ENCODE measurements at places on chromosomes 1 and 21.

GRCh38 chr1:24420547-24420946 is 4.9 kb downstream of the NIPAL3 start:
- no peak for DNase-seq

GRCh38 chr1:1431845-1432273 is 3.6 kb upstream of the VWA1 start:
- no peak for DNase-seq

GRCh38 chr1:212355230-212355969 is 59.3 kb downstream of the PACC1 start:
- DNase-seq, result no peak

DNA sequence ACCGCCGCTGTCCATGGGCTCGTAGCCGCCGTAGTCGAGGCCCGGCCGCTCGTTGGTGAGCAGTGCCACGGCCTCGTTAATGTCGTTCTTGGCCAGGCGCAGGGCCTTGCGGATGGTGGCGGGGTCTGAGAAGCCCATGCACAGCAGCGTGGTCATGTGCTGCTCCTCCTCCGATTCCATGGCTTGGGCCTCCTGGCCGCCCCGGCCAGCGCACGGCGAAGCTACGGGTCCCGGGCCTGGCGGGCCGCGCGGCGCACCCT is 300 bp downstream of the USP24 start:
- DNase-seq, result peak; percentile 26

DNA sequence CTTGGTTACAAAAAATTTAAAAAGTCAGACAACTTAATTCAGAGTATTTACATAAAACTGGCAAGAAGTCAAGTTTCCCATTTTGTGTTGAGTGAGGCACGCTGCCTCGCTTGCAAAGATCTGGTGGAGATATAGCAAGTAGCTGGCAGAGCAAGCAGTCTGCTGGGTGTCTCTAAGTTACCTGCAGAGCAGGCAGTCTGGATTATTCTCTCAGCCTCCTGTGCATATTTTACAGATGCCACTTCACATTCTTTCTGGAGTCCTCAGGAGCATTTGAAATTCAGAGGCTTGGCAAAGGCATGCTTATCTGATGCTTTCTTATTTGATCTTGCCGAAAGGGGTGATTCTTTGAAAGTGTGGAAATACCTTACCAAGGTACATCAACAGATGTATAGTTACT is 640.4 kb upstream of the ADGRL4 start:
- DNase-seq, result no peak

GRCh38 chr1:108808438-108808837 is 48.5 kb downstream of the AKNAD1 start:
- DNase-seq, result no peak

DNA sequence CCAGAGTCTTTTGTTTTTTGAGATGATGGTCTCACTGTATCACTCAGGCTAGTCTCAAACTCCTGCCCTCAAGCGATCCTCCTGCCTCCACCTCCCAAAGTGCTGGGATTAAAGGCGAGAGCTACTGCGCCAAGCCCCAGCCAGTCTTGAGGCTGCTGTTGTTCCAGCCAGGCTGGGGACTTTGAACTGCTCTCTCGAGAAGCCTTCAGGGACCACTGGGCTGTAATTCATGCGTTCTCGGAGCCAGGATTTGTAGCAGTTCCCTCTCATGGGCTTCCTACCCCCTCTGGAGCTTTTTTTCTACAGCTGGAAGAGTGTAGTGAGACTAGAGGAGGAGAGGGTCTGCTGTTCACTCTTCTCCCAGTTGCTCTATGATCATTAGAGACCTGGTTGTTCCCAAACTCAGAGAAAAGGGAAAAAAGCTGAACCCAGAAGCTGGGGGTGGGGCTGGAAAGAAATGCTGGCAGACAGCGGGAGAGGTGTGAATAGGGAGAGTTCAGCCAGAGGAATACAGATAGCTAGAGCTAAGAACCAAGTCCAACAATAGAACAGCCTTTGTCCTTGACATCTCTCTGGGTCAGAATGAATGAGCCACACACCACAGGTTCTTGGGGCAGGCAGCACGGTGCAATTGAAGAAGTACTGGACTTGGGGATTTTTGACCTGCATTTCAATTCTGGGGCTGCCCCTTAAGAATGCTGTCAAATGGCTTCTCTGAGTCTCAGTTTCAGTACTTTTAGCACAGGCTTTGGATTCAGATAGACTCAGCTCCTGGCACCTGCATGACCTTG is 13.2 kb upstream of the SLC41A1 start:
- no peak for DNase-seq

DNA sequence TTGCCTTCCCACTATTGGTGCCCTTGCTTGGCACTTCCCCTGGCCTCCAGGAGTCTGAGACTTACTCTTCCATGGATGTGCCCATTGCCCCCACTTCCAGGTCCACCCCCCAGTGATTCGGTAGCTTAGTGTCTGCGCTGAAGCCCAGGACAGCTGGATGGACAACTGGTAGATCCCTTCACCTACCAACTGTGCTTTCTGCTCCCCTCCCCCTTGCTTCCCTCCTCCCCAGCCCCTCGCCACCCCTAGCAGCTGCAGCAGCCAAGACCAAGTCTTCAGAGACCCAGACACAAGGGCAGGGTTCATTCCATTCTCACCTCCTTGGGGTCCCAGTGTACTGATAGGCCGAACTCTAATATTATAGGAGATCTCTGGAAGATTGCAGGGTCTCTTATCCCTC is 6.9 kb downstream of the LMNA start:
- no peak for DNase-seq

DNA sequence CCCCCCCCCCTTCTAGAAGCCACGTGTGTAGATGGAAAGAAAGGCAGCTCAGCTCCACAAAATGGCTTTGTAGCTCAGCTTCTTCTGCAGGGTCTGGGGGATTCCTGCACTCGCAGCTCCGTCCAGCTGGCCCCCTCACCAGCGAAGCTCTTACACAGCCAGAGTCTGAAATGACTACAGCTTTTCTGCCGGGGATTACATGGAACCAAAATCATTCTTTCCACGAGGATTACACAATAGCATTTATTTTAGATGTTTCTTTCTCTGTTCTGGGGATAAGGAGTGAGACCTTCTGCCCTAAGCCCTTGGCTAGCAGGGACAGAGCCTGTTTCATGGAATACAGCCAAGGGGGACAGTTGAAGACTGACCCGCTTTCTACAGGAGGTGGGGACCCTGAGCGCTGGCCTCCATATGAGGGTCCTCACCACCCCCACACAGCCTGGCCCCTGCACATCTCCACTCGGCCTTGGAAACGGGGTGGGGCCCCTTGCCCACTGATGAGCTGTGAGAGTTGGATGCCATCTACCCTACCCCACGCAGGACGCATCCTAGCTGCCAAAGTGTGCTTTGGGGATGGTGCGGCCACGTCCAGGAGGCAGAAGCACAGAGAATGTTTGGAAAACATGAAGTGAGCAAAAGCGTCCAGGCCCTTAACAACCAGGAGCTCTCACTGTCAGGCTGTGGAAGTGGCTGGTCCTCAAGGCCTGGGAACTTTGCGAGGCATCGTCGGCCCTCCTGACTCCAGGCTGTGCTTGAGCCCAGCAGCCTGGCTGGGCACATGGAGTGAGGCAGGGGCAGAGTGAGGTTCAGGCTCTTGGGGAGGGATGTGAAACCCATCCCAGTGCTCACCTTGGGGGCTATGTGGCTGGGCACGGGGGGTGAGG is 14.5 kb downstream of the ACTRT2 start:
- no peak for DNase-seq

- no peak for DNase-seq
Observed at GRCh38 chr1:153696741-153697140, 18.3 kb downstream of the NPR1 start.

DNA sequence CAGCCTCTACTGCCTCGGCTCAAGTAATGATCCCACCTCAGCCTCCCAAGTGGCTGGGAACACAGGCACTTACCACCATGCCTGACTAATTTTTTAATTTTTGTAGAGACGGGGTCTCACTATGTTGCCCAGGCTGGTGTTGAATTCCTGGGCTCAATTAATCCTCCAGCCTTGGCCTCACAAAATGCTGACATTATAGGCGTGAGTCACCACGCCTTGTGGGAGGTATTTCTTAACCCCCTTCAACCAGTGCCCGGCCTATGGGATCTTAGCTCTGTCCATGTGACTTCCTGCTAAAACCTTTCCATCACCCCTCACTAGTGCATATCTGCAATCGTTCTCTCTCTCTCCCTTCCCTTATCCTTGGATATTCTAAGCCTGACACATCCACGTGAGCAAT is 86.4 kb downstream of the FOXD2 start:
- DNase-seq, result no peak

DNA sequence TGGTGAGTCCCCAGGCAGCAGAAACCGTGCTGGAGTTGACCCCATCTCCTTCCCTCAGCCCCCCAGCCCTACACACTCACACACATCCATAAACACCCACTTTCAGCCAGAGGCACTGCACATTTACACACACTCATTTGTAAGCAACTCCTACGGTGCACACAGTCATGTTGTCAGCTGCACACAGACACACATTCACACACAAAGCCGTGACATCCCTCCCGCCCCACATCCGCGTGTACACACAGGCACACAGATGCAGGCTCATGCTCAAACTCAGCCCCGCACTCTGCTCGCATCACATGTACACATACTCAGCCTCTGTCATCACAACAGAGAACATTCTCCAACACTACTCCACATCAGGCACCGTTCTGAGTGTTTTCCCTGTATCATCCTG is 47.6 kb downstream of the LACTBL1 start:
- DNase-seq, result no peak

DNA sequence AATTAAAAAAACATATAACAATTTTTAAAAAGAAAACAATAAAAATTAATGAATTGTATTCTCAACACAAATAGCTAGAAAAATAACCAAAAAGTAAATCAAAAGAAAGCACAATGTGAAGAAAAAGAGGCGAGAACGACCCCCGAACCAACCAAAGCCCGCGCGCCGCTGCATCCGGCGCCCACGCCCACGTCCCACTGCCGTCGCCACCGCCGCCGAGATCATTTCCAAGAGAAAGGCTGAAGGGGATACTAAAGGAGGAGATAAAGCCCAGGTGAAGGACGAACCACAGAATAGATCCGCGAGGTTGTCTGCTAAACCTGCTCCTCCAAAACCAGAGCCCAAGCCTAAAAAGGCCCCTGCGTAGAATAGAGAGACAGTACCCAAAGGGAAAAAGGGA is 11.8 kb upstream of the ABCB10 start:
- no peak for DNase-seq

GRCh38 chr21:45356653-45357435 is 48.1 kb upstream of the COL18A1 start:
- DNase-seq, result no peak

GRCh38 chr1:210373878-210374599 is 45.3 kb downstream of the HHAT start:
- DNase-seq, result peak; percentile 92

GRCh38 chr1:60922304-60922703 is 160.1 kb upstream of the NFIA start:
- DNase-seq, result no peak

GRCh38 chr1:84998642-84999280 is 1.8 kb upstream of the MCOLN2 start:
- peak; percentile 79 for DNase-seq

- DNase-seq, result no peak
Observed at GRCh38 chr1:3231826-3232225, 162.8 kb downstream of the PRDM16 start.

- peak; percentile 60 for DNase-seq
Observed at GRCh38 chr1:1943834-1944570, 24.9 kb upstream of the TMEM52 start.

- no peak for DNase-seq
Observed at GRCh38 chr21:29462479-29462878, 163.8 kb downstream of the BACH1 start.

- no peak for DNase-seq
Observed at GRCh38 chr1:110309139-110309538, 30.0 kb upstream of the RBM15 start.

DNA sequence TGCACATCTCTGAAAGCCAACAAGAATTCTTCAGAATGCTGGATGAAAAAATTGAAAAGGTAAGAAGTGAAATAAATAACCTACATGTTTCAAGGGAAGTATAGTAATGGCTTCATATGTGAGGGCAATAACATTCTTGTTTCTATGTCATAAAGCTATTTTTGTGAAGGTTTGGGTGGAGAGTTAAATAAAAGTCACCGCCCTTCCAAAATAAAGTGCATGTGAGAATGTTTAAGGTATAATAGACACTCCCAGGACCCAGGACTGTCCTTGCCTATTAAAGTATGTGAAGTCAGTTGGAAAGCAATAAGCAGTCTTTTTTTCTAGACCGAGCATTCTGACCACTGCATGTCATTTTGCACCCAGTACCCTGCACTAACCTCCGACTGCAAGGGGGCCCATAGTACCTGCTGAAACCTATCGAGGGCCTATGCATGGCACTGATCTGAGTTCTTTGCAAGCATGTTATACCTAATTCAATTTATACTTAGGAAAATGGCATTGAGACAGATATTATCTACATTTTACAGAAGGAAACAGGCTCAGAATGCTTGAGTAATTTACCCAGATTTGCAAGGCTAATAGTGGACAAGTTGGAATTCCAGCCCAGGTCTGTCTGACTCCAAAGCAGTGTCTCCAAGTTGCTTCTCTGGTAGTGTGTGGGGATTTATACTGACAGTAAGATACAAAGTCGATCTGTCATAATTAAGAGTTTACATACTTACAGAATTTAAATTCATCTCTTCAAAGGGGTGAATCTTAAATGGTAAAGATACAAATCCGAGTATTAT is 156.1 kb downstream of the EDEM3 start:
- DNase-seq, result no peak

DNA sequence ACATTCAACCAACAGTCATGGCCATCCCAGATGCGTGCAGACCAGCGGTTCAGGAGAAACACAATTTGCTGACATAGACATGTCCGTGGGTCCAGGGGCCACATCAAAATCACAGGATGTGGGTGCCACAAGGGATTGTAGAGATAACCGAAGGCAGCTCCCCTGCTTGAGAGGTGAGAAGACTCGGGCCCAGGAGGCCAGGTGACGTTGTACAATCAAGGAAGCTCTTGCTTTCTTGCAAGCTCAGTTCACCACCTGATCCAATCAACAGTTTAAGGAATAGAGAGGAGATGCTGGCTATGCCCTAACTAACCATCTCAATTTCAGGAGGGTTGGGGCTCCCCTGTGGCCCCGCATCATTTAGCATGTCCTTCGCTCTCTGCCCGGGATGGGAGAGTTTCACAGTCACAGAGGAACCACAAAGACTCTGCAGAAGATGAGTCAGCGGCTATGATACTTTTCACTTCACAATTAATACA is 19.5 kb downstream of the UBASH3A start:
- peak; percentile 78 for DNase-seq

- DNase-seq, result no peak
Observed at GRCh38 chr1:98143403-98143802, 222.6 kb upstream of the DPYD start.

GRCh38 chr1:2326524-2326923 is 64.8 kb downstream of the MORN1 start:
- no peak for DNase-seq

DNA sequence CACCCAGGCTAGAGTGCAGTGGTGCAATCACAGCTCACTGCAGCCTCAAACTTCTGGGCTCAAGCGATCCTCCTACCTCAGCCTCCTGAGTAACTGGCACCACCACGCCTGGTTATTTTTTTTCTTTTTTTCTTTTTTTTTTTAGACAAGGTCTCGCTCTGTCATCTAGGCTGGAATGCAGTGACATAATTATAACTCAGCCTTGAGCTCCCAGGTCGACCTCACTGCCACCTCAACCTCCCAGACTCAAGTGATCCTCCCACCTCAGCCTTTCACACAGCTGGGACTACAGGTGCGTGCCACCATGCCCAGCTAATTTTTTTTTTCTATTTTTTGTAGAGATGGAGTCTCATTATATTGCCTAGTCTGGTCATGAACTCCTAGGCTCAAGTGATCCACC is 66.9 kb upstream of the ECE1 start:
- DNase-seq, result no peak

GRCh38 chr1:65108025-65108642 is 39.9 kb upstream of the AK4 start:
- DNase-seq, result no peak

GRCh38 chr1:196660272-196660671 is 8.4 kb downstream of the CFH start:
- DNase-seq, result no peak
